Vagina (tissue), 2 donors: ENCODE measurements at places on chromosomes 16 and 17.

GRCh38 chr16:56909527-56909979 lies 22.4 kb upstream of the HERPUD1 start:
- no peak for DNase-seq

GRCh38 chr17:64736804-64737492 lies 74.8 kb upstream of the SMURF2 start:
- no peak for DNase-seq

GRCh38 chr16:86026171-86026910 lies 127.4 kb downstream of the IRF8 start:
- no peak for DNase-seq

DNA sequence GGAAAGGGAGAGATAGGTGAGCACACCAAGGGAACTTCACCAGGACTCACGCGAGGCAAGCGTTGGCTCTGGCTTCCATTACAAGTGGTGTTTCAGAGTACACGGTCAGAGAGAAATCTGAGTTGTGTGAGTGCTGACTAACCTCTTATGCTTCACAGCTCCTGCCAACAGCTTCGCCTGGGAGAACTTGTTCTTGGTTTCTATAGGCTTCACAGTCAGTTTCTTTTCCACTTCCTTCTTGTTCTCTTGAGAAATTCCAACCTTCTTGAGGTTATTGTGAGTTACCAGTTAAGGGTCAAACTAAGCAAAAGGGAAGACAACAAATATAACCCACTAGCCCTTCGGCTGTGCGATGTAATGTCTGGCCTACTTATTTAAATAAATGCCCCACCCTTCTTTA lies 18.9 kb downstream of the PSME3IP1 start:
- DNase-seq = no peak

- DNase-seq = no peak
Observed at GRCh38 chr17:38636054-38636453, 30.3 kb upstream of the SRCIN1 start.

- DNase-seq = no peak
Observed at GRCh38 chr16:89172528-89173173, 1.1 kb downstream of the CDH15 start.

DNA sequence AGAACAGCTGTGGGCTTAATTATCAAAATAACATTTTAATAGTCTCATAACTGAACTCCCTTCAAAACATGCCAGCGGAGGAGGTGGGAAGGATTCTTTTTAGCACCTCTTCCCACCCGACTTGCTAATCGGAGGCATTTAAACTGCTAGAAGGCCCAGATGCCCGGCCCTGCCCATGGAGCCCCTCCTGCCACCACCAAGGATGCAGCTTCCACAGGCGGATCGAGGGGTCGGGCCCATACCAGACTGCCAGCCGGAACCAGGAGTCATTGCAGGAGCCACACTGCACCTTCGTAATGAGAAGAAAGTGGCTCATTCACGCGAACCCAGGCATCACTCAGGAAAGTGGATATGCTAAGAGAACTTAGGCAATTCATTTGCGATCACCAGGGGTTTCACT lies 201.2 kb downstream of the C16orf78 start:
- DNase-seq = no peak

- DNase-seq = no peak
Observed at GRCh38 chr16:59339871-59340270, 605.8 kb upstream of the GOT2 start.

DNA sequence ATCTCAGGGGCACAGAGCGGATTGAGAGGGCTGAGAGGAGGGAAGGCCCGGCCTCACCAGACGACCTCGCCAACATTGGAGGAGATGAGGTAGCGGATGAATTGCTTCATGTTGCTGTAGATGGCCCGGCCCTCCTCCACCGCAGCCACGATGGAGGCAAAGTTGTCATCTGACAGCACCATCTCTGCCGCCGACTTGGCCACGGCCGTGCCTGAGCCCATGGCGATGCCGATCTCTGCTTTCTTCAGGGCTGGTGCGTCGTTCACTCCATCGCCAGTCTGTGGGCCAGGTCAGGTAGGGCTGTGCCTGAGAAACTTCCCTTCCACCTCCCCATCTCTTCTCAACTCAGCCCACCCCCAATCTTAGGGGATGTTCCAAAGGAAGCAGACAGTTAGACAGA lies 21.1 kb upstream of the P2RX1 start:
- DNase-seq = no peak
